Dorsolateral prefrontal cortex (tissue), 122 donors: ENCODE measurements at places on chromosomes 13 and 19.
A peak's percentile ranks its signal among the peaks of the same experiment; 100 is the strongest.

GRCh38 chr13:78680115-78680561, 21.2 kb upstream of the OBI1 start:
- DNase-seq, result no peak

DNA sequence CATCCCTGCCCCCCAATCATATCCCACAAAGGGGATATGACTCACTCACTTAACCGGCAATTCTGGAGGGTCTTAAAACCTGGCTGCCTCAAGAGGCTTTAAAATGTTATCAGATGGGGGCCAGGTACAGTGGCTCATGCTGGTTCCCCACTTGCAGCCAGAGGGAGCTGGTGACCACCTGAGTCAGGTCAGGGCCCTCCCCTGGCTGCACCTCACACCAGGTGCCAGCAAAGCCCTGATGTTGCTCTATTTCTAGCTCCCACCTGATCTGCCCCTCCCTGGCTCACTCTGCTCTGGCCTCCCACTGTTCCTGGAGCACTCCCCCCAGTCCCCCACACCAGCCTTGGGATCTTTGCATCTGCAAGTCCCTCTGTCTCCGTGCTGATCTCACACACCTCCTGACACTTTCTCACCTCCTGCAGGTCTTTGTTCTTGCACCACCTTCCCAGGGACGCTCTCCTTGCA, 14.2 kb downstream of the HPN start:
- DNase-seq, result peak; percentile 53

DNA sequence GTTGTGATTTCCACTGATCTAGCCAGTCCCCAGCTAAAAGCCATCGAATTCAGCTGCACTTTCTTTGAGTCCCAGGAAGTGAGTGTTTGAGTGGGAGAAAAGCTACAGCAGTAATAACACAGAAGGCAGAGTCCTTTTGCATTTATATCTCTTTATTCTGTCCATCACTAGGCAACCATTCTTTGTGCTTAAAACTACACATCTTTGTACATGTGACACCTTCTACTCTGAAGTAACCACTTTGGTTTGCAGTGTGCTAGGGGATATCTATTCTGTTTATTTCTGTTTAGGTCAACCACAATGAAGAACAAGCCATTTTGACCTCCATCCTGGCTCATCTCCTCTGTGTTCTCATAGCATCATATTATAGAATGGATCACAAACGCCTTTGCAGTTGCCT, 226.0 kb upstream of the SERP2 start:
- no peak for DNase-seq

DNA sequence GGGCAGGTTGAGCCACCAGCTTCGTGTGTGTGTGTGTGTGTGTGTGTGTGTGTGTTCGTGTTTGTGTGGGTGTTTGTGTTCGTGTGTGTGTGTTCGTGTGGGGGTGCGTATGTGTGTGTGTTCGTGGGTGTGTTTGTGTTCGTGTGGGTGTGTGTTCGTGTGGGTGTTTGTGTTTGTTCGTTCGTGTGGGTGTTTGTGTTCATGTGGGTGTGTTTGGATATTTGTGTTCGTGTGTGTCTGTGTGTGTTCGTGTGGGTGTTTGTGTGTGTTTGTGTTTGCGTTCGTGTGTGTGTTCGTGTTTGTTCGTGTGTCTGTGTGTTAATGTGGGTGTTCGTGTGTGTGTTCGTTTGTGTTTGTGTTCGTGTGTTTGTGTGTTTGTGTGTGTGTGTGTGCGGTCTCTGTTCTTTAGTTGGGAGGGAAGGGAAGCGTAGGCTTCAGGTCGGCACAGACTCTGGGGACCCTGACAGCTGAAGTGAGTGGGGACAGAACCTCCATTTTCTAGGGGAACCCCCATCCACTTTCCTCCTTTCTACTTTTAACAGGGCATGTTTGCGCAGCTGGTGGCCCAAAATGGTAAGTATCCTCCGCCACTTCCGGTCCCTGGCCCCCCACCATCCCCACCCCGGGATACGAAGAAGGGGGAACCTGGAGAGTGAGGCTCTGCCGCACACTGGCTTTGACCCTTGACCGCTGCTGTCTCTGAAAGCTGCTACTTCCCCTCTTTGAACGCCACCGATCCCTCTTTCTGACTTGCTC, 1.6 kb downstream of the TNFSF9 start:
- no peak for DNase-seq

GRCh38 chr13:48573213-48574007, 40.5 kb upstream of the RCBTB2 start:
- no peak for DNase-seq

DNA sequence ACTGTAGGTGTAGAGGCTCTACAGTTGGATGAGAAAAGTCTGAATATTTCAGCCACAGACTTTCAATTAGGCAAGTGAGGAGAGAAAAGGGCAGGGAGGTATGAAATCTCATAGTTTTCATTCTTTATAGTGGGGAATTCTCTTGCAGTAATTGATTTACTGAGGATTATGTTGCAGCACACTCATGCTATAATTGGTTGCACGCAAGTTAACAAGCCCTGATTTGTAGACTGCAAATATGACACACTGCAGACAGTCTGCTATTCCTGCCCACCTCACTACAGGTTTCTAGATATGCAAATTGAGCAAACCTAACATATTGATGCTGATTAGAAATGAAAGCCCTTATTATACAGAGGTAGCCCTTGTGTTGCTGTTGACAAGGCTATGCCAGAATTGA, 139.4 kb downstream of the LHFPL6 start:
- no peak for DNase-seq

DNA sequence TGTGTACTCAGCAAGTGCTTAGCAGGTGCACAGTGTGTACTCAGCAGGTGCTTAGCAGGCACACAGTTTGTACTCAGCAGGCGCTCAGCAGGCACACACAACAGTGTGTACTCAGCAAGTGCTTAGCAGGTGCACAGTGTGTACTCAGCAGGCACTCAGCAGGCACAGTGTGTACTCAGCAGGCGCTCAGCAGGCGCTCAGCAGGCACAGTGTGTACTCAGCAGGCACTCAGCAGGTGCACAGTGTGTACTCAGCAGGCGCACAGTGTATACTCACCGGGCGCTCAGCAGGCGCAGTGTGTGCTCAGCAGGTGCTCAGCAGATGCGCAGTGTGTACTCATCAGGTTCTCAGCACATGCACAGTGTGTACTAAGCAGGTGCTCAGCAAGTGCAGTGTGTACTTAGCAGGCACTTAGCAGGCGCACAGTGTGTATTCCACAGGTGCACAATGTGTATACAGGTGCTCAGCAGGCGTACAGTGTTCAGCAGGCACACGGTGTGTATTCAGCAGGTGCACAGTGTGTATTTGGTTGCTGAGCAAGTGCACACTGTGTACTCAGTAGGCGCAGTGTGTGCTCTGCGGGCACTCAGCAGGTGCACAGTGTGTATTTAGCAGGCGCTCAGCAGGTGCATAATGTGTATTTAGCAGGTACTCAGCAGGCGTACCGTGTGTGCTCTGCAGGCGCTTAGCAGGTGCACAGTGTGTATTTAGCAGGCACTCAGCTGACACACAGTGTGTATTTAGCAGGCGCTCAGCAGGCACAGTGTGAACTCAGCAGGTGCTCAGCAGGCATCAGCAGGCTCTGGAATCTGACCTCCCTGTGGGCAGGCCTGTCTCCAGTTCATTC, 15.1 kb downstream of the CRTC1 start:
- DNase-seq, result no peak

- no peak for DNase-seq
Measured at GRCh38 chr13:39597838-39598237, 5.2 kb downstream of the LHFPL6 start.

DNA sequence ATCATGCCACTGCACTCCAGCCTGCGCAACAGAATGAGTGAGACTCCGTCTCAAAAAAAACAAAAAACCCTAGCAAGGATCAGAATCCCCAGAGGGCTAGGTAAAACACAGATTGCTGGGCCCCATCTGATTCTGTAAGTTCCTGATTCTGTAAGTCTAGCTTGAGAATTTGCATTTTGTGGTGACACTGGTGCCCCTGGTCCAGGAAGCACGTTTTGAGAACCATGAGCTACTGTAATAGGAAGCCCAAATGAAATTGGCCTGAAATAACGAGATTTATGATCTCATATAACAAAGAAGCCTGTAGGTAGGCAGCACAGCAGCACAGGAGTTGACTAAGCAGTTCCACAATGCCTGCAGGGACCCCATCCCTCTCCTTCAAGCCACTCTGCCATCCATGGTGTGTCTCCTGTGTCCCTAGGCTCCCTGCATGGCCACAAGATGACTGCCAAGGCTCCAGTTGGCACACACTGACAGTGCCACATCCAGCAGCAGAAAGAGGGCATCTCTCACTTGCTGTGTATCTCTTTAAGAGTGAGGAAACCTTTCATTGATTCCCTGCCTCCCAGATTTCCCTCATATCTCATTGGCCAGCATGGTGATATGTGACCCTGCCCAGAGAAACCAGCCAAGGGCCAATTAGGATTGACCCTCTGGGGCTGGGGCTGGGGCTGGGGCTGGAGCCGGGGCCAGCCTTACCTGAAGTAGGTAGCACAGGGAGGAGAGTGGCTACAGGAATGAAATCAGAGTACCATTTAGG, 21.7 kb downstream of the SIPA1L3 start:
- no peak for DNase-seq

GRCh38 chr19:3129112-3129511, 6.7 kb upstream of the GNA15 start:
- DNase-seq, result no peak

DNA sequence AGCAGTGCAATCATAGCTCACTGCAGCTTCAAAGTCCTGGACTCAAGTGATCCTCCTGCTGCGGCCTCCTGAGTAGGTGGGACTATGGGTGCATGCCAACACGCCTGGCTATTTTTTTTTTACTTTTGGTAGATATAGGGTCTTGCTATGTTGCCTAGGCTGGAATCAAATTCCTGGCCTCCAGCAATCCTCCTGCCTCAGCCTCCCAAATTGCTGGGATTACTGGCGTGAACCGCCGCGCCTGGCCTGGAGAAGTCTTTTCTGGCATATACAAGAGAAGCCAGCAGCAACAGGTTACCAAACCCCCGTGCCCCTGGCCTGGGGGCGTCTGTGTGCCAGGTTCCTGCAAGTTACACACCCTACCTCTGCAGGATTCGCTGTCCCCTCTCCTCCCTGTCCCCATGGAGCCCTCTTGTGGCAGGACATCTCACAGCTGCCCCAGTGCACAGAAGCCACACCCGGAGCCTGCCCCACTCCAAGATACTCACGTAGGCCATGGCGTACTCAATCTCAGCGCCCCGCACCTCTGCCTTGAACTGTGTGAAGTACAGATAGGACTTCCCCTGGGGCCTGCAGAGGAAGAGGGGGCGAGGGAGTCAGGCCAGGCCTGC, 9.9 kb downstream of the MYDGF start:
- DNase-seq, result no peak

- no peak for DNase-seq
Measured at GRCh38 chr19:35693422-35693821, 10.9 kb upstream of the ZBTB32 start.

DNA sequence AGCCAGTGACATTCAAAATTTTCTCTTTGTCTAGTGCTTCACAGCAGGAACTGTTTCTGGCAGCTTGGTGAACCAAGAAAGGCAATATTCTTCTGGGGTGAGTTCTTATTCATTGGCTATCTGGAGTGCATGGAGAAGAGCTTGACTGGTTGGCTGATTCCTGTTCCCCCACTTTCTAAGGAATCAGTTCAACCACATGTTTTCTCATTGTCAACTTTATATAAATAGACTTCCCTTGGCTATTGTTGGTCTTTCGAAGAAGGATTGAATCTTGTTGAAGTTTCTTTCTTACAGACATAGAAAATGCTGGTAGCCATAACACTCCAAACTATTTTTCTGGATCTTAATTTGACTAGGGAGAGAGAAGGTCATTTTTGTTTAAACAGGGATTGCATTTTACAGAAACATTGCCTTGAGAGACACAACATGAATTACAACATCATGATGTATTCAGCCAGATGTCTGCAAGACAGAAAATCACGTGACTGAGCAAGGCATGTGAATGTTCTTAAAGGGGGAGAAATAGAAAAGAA, 85.2 kb downstream of the EDNRB start:
- no peak for DNase-seq

- DNase-seq, result no peak
Measured at GRCh38 chr19:13856497-13856896, 20.4 kb upstream of the NANOS3 start.

- DNase-seq, result no peak
Measured at GRCh38 chr13:75607447-75607846, 28.7 kb upstream of the LMO7 start.

- no peak for DNase-seq
Measured at GRCh38 chr13:50747737-50748350, 95.6 kb downstream of the DLEU7 start.

- no peak for DNase-seq
Measured at GRCh38 chr19:2533686-2534422, 57.9 kb downstream of the GADD45B start.
